ENCODE measurements at places on chromosomes 13 and 19.

DNA sequence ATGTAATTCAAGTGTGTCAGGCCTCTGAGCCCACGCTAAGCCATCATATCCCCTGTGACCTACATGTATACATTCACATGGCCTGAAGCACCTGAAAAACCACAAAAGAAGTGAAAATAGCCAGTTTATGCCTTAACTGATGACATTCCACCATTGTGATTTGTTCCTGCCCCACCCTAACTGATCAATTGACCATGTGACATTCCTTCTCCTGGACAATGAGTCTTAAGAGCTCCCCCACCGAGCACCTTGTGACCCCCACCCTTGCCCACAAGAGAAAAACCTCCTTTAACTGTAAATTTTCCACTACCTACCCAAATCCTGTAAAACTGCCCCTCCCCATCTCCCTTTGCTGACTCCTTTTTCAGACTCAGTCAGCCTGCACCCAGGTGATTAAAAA lies 52.1 kb upstream of the ARHGEF7 start:
- DNase-seq: no peak

GRCh38 chr19:18322318-18322758 lies 538 bp downstream of the LSM4 start:
- peak; percentile 67 for DNase-seq

GRCh38 chr13:105070452-105070851 lies 1465.0 kb downstream of the EFNB2 start:
- DNase-seq: no peak

GRCh38 chr13:96741779-96742178 lies 252.5 kb downstream of the OXGR1 start:
- DNase-seq: no peak

- DNase-seq: peak; percentile 23
Measured at GRCh38 chr19:45767881-45768654, 984 bp downstream of the SIX5 start.

GRCh38 chr13:30985637-30986205 lies 53.3 kb downstream of the TEX26 start:
- no peak for DNase-seq

GRCh38 chr13:49240017-49240416 lies 7.7 kb upstream of the CDADC1 start:
- peak; percentile 60 for DNase-seq

- DNase-seq: no peak
Measured at GRCh38 chr19:30744741-30745475, 372.7 kb downstream of the ZNF536 start.

DNA sequence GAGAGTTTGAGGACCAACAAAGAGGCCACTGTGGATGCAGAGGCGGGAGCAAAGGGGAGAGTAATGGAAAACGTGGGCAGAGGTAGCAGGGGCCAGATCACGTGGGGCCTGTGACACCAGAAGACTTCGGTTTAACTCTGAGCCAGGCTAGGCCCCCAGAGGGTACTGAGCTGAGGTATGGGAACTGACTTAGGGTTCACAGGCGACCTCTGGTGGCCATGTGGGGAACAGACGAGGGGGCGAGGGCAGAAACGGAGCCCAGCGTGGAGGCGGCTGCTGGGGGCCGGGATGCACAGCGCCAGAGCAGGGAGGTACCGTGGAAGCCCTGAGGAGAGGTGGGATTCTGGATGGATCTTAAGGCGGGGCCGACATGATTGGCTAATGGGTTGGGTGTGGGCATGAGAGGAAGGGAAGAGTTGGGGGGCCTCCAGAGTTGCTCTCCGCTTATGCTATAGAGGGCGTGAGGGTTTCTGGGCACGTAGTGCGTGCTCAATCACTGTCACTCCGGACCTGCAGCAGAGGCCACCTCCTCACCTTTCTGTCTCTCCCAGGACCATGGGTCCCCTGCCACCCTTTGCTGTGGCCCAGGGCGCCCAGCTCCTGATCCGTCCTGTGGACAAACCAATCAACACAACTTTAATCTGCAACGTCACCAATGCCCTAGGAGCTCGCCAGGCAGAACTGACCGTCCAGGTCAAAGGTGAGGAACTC lies 13.7 kb downstream of the PVR start:
- peak; percentile 76 for DNase-seq

DNA sequence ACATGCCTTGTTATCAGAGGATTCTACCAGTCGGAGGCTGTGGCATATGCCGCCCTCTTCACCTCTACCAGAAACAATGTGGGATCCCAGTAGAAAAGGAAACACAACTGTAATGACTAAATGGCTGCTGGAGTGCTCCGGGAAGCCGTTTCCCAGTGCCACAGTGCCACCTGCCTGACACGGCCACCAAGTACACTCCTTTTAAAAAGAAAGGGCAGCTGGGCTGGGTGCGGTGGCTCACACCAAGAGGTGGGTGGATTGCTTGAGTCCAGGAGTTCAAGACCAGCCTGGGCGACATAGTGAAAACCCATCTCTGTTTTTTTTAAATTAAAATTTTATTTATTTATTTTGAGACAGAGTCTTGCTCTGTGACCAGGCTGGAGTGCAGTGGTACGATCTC lies 67.3 kb downstream of the TRPM4 start:
- peak; percentile 67 for DNase-seq

DNA sequence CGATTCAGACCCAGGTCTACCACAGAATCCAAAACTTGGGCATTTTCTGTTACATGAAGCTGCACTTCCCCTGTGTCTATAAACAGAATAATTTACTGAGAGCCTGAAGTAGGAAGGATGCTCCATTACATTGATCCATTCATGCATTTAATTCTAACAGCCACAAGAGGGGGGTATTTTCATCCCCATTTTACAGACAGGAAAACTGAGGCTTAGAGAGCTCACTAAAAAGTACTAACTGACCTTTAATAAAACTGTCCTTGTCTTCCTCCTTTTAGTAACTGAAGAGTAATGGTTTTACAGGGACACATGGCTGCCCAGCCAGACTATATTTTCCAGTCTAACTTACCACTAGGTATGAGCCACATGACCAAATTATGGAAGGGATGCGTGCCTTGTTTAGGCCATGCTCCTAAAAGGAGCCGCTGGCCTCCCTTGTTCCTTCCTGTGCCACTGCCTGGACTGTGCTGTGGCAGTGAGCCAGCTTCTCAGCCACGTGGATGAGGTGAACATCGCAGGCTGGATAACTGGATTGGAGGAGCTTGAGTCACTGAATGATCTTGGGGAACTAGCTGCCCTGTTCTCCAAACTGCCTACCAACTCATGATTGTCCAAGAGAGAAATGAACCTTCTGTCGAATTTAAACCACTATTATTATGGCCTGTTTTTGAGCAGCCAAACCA lies 108.3 kb downstream of the DOCK9 start:
- DNase-seq: no peak

GRCh38 chr19:34179066-34179465 lies 6.8 kb downstream of the LSM14A start:
- DNase-seq: no peak

- peak; percentile 41 for DNase-seq
Measured at GRCh38 chr19:3606174-3606689, 443 bp downstream of the TBXA2R start.

GRCh38 chr13:35086667-35087066 lies 144.6 kb downstream of the NBEA start:
- no peak for DNase-seq

DNA sequence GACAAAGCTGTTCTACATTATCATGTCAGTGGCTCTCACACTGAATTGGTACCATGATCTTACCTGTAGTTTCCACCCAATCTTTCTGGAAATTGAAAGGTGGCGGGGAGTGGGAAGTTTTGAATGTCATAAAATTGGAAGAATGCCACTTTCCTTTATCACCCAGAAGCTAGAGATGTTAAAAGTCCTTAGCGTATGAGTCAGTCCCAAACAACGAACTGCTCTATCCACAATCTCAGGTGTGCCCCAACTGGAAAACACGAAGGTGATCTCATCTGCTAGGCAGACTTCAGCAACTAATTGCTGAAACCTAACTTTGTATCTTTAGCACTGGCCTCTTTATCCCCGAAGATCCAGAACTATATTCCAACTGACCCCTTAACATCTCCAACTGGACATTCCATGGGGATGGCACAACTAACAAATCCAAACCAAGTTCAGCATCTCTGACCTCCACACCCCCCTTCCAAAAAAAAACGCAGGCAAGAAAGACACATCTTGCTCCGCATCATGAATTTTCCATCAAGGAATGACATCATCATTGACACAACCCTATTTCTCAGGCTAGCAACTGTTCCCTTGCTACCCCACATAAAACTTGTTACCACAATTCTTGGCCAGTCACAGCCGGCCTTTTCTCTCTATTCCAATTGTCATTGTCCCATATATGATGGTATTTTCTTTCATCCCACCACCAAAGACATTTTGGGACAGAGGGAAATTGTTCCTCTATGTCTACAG lies 175.4 kb downstream of the KLF12 start:
- no peak for DNase-seq

DNA sequence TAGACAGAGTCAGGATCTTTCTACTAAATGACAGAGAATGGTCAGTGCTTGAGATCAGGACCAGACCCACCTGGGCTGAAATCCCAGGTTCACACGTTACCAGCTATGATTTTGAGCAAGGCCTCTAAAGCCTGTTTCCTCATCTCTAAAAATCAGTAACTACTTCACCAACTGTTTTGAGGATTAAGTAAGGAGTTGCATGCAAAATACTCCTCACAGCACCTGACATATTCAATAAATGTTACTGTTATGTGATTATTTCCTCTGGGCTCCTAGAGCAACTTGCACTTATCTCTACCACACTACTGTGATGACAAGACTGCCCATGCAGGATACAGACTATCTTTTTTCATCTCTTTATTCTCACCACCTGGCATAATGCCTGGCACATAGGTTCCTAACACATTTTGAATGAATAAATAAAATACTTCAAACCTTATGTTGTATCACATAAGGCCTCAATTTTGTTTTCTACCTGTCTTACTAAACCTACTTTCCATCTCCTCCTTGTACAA lies 1.8 kb downstream of the KATNAL1 start:
- no peak for DNase-seq

- peak; percentile 33 for DNase-seq
Measured at GRCh38 chr19:17616961-17617806, 61.7 kb downstream of the COLGALT1 start.

DNA sequence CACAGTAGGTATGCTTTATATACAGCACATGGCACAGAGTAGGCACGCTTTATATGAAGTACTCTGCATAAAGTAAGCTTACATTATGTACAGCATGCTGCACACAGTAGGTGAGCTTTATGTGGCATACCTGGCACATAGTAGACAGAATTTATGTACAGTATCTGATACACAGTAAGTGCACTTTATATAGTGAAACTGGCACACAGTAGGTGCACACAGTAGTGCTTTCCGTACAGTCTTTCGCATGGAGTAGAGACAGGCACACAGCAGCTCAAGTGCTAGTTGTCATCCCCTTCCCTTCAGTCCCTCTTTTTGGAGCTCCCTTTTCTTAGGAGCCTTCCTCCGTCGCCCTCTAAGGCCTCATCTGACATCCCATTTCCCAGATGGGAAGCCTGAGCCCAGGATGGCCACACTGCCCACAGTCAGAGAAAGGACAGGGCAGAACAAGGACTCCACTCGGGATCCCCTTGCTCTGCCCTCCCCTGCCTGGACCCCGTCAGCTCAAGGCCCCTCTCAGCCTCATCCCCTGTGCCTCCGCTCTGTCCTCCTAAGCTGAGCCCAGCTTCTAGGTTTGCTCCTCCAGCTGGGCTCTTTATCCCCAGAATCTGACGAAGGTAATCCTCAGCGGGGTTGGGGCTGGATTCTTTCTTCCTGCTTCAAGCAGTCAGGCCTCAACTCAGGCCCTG lies 852 bp upstream of the CYP4F12 start:
- no peak for DNase-seq

- DNase-seq: peak; percentile 37
Measured at GRCh38 chr19:54481326-54481930, 8.3 kb upstream of the CDC42EP5 start.

GRCh38 chr13:44951184-44951583 lies 38.1 kb downstream of the NUFIP1 start:
- no peak for DNase-seq

- no peak for DNase-seq
Measured at GRCh38 chr13:82758044-82758443, 1124.2 kb downstream of the SLITRK1 start.

- peak; percentile 35 for DNase-seq
Measured at GRCh38 chr13:30751183-30751933, 16.0 kb downstream of the ALOX5AP start.

DNA sequence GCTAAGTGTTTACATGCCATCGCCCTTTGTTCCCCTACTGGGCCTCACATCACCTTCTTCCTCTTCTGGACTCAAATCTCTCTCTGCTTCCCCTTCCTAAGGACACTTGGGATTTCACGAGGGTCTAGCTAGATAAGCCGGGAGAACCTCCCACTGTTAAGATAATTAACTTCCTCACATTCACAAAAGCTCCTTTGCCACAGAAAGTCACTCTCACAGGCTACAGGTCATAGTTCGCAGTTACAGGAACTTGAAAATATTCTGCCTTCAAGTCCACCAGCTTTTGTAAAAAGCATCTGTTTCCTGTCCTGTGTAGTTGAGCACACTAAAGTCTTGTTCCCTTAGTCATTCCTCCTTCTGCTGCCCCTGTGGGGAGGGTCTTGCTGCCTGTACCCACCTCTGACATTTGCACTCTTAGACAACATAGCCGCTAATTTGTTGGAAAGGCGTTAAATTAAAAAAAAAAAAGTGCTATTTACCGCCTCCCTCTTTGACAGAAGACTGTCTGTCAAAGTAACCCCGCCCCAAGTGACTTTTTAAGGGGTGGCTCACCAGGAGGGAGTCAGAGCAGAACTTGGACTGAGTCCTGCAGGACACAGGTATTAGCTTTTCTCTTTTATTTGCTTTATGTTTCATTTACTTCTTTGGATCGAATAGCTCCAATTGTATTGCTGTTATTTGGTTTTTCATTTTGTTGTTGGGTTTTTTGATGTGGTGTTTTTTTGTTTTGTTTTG lies 26.8 kb upstream of the CEACAM21 start:
- DNase-seq: peak; percentile 88

- no peak for DNase-seq
Measured at GRCh38 chr13:92745258-92745657, 481.3 kb upstream of the GPC6 start.

DNA sequence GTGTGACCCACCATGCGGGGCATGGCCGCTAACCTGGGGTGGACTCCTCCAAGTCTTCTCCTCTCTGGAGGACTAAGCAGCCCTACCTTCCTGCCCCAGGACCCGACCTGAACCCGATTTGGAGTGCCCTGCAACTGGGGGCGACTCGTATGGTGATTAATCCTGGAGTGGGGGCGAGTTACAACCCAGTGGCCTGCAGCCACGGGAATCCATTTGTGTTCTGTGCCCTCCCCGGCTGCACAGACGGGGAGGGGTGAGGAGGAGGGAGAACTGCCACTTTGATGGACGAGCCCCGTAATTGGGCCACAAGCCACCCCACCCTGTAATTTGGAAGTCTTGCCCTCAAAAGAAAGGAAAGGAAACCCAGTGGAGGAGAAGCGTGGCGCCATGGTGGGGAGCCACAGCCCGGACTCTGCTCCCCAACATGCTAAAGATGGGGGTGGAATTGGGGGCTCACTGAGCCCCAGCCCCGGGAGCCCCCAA lies 18.0 kb downstream of the PRR36 start:
- DNase-seq: no peak

DNA sequence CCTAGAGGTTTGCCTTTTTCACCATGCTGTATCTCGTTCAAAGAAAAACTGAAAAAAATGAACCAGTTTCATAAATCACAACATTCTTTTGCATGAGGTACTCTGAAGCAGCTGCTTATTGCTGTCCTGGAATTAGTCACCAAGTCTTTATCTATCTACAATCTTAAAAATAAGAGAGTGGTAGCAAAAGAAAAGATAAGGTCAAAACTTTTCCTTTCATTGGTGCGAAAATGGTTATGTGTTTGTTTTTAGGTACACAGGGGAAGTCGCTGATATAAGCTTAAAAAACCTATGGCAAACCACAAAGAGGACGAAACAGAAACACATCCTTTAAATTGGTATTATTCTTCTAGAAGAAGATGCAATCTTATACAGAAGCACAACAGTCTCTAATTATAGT lies 20.7 kb downstream of the OBI1 start:
- DNase-seq: no peak

Data from activated CD4-positive, alpha-beta memory T cell treated with anti-CD3 and anti-CD28 coated beads for 36 hours (primary cell).